ENCODE measurements at places on chromosomes 12 and 14.

DNA sequence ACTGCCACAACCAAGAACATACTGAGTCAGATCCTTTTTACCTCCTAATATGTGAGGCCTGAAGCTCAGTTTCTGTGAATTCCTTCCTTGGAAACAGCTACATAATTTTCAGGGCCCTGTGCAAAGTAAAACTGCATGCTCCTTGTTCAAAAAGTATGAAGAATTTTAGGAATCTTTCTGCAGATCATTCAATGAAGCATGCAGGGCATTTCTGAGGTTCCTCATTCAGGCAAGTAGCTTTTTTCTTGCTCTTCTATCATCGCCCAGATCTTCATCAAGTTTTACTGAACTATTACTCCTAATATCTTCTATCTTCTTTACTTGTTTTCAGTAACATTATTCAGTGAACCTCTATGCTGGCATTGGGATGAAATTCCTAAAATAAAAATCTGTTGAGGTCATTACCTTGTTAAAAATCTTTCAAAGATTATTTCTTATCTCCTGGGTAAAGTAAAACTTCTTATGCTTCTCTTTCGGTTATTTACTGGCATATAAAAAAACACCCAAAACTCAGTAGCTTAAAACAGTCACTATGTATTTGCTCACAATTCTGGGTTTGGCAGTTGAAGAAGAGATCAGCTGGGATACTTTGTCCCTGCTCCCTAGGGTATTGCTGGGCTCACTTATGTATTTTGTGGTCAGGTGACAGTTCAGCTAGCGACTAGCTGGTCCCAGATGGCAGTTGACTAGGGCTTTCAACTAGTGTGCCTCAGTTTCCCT lies 42.6 kb upstream of the KRR1 start:
- DNase-seq = peak; percentile 65

DNA sequence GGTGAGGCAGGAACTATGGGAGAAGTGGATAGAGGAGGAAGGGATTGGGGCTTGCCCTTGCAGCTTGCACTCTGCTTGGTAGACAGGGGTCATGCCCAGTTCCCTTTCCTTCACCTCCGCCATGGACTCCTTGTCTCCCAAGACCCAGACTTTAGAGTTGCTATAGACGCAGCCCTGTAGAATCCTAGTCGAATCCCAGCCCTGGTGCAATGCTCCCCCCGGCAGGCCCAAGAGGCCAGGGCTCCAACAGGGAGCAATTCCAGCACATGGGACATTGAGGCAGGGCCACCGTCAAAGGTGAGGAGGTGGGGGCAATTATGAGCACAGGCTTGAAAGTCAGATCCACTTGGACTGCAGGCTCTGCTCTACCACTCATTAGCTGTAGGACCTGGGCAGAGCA lies 29.5 kb upstream of the BCDIN3D start:
- no peak for DNase-seq

- no peak for DNase-seq
Observed at GRCh38 chr14:86673523-86673969, 1143.6 kb downstream of the FLRT2 start.

- no peak for DNase-seq
Observed at GRCh38 chr14:39681782-39682399, 249.7 kb upstream of the FBXO33 start.

GRCh38 chr14:70658899-70659298 lies 17.2 kb downstream of the TTC9 start:
- no peak for DNase-seq

- no peak for DNase-seq
Observed at GRCh38 chr12:132686825-132687210, 324 bp downstream of the POLE start.

GRCh38 chr12:117390866-117391265 lies 29.4 kb upstream of the NOS1 start:
- DNase-seq = no peak

DNA sequence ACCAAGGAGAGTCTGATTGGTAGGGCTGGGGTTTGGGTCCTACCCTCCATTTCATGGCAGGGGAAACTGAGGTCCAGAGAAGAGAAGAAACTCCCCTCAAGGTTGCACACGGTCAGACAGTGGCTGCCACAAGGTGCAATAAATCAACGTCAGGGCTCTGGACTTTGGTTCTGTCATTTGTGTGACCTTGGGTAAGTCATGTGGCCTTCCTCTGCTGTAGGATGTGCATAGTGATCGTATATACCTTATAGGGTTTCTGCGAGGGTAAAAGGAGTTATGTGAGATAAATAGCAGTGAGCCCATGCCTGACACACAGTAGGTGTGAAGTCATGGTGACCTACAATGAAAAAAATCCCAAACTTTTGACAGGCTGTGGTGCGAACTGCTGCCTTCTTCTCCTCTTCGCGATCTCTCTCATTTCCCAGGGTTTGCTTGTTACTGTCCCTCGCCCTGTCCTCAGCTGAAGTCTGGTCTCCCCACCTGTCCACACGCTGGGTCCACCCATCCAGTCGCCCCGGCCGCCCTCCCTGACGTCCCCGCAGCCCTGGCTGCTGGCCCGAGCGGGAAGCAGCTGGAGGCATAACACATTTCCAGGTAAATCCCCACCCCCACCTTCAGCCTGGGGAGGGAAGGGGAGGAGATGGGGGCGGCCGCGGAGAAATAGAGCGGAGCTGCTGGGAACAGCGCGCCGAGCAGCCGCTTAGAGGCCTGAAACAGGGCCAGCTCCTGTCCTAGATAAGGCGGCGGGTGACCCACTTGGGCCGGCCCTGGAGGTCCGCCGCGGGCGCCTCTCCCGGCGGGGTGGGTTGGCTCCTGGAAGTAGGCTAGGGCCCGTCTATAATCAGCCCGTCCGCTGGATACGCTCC lies 1.8 kb upstream of the FAM222A start:
- DNase-seq = no peak

GRCh38 chr12:53180931-53181645 lies 363 bp upstream of the CSAD start:
- peak; percentile 76 for DNase-seq

DNA sequence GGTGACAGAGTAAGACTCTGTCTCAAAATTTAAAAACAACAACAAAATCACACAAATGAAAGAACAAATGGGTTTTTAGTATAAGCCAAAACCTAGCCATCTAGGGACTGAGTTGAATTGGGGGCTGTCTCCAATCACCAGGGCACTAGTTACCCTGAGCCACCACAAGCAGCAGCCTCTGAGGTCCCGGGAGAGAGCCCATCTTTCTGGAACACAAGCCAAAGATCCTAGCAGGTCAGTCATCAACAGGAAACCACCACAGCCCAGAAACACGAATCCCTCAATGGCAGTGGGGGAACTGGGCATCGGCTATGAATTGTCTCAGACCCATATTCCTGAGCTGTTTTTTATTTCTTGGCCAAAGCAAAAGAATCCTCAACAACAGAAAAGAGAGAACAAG lies 75.3 kb downstream of the KDM2B start:
- DNase-seq = peak; percentile 59

DNA sequence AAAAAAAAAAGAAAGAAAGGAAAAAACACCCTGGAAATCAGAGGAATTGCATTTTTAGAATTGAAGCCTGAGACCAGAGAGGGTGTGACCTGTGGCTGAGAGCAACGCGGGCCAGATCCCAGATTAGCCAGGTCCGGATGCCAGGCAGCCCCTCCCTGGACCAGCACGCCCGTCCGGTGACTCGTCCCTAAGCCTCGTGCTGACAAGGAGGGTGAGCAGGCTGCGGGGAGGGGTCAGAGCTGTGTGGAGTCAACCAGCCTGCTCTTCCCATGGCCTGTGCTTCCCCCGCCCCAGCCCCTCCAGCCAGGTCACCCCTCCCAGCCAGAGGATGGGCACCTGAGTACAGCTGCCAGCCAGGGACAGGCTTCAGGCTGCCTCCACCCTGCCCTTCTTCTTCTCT lies 4.2 kb upstream of the KLC1 start:
- peak; percentile 87 for DNase-seq

DNA sequence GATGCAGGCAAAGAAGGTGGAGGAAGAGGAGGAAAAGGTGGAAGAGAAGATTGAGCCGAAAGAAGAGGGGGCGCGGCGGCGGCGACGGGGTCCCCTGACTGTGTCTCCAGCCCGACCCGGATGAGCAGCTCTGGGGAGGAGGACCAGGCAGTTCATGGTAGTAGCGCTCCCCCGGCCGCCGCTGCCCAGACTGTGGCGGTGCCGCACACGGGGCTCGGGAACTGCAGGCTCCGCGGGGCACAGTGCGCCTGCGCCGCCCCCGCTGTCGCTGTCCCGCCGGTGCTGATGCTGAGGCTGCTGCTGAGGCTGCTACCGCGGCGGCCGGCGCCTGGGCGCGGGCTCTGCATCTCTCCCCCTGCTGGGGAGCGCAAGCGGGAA lies at the start of gene KCNH5:
Gene KCNH5 (minus strand): TSS at position 225 of the 378 bp plus-strand sequence. CDS start 272 bp downstream, outside the sequence.
- DNase-seq = peak; percentile 47

GRCh38 chr12:113424915-113425823 lies 3.0 kb downstream of the SDSL start:
- peak; percentile 58 for DNase-seq

DNA sequence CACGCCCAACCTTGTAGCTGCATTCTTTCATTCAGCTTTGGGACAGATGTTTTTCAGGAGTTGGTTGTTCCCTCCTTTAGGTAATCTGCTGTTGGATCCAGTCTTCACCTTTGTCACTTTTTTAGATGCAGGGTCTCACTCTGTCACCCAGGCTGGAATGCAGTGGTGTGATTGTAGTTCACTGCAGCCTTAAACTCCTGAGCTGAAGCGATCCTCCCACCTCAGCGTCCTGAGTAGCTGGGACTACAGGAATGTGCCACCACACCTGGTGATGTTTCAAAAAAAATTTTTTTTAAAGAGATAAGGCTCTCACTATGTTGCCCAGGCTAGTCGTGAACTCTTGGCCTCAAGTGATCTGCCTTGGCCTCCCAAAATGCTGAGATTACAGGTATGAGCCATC lies 164.3 kb downstream of the KTN1 start:
- no peak for DNase-seq

GRCh38 chr12:1946296-1946695 lies 27.8 kb upstream of the CACNA2D4 start:
- no peak for DNase-seq

- DNase-seq = peak; percentile 79
Observed at GRCh38 chr12:75479963-75480461, 543 bp upstream of the GLIPR1 start.

GRCh38 chr14:93787465-93788292 lies 606 bp downstream of the PRIMA1 start:
- DNase-seq = no peak

GRCh38 chr12:2893007-2893406 lies 2.3 kb downstream of the TULP3 start:
- peak; percentile 92 for DNase-seq

Measured in EH (cell line).